ENCODE measurements at places on chromosomes 3 and 15.
A peak's percentile ranks its signal among the peaks of the same experiment; 100 is the strongest.

DNA sequence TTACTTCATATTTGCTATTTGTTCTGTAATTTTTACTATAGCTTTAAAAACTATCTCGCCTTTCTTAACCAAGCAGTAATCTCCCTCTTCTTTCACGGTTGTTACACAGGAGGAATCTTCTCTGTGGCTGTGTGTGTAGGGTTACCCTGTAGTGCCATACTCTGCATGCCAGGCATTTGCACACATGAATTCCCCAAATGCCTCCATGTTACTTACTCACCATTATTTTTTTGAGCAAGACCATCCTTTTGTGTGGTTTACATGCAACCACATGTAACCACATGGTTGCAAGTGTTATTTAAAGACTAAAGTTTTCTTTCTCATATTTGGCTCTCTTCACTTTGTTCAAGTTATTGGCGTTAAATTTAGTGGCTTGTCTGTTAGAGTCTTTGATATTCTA, 45.5 kb downstream of the HPS3 start:
- DNase-seq, result no peak

GRCh38 chr3:37852771-37853170, 8.9 kb upstream of the CTDSPL start:
- DNase-seq, result no peak

GRCh38 chr15:39354189-39354588, 226.7 kb upstream of the THBS1 start:
- DNase-seq, result no peak

DNA sequence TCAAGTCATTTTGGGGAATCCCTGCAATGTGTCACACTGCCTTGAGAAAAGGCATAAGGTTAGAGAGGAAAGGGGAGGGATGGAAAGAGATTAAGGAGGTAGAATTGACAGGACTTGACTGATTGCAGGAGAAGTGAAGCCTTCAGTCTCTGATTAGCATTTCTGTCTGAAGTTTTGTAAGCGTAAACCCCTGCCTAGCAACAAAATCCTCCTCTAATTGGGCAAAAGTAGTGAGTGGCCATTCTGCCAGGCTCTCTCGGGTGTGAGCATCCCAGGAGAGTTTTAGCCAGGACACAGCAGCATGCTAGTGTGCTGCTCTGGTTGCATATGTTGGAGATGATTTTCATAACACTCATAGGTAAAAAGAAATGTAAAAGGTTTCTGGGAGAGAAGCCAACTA, 117.0 kb upstream of the MRPL3 start:
- DNase-seq, result no peak

GRCh38 chr15:69535101-69535638, 82.6 kb downstream of the RPLP1 start:
- no peak for DNase-seq

DNA sequence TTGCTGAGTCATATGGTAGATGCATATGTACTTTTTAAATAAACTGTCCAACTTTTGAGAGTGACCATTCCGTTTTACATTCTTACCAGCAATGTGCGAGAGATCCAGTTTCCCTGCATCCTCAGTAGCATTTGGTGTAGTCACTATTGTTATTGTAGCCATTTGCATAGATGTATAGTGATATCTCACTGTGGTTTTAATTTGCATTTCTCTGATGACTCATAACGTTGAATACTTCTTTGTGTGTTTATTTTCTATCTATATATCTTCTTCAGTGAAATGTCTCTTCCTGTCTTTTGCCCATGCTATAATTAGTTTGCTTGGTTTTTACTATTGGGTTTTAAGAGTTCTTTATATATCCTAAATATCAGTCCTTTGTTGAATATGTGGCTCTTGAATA, 255.7 kb upstream of the GRM7 start:
- DNase-seq, result no peak

- DNase-seq, result peak; percentile 41
Measured at GRCh38 chr15:40925863-40926658, 3.1 kb upstream of the DLL4 start.

DNA sequence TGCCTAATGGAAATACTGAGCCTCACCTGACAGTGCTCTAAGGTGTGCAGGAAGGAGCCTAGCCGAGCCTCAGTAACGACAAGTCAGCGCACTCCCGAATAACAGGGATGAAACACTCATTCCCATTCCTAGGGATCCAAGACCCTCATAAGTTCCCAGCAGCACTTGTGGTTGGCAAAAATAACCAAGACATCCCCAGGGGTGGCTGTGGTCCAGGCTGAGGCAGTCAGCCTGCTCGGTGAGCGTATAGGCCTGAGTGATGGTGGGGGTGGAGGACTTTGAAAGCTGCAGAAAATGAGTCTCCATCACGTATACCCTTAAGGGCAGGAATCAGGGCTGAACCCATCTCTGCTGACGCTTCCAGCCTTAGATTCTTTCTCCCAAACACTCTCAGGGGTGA, 120.1 kb downstream of the SMAD6 start:
- DNase-seq, result no peak

GRCh38 chr3:55480911-55481743, 6.0 kb downstream of the WNT5A start:
- peak; percentile 32 for DNase-seq

DNA sequence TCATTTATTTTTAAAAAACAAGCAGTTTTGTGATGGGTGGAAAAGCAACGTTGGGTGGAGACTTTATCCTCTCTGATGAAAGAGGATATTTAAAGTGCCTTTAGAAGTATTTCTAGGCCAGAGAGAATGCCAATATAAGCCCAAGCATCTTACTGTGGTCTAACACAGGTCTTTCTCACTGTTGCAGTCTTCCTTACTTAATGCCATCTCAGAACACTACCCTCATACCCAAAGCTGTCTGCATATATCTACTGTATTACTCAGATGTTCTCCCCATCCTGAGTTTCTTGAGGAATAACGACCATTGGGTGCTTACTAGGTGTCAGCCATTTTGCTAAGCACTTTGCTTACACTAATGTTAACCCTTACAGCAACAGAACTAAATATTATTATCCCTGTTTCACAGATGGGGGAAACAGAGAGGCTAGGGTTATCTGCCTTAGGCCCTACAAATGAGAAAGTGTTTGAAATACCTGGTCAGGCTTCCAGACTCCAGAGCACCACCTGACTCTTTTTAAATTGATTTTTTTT, 29.8 kb upstream of the EBLN2 start:
- no peak for DNase-seq

GRCh38 chr3:64129581-64129980, 95.7 kb downstream of the PRICKLE2 start:
- DNase-seq, result no peak

DNA sequence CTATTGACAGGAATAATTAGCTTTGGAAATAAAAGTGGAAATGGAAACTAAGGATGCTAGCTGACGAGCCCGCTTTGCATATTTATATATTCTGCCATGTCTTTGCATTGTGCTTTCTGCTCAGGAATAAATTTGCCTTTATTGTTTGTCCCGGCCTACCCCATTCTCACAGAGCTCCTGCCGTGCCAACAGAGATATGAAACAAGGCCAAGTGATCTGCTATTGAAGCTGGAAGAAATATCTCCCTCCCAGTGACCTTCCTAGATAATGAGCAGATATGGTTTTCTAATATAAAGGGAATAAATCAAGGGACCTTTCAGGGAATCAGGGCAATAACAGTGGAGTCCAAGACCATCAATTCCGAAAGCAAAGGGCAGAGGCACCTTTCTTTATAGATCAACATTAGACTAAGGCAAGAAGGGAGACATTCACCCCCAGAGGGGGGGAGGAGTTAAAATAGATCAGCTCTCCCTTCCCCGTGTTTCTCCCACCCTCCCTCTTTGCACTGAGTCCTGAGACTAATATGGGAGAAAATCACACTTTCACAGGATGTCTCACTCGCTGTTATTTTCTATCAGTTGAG, 664.6 kb downstream of the AGBL1 start:
- DNase-seq, result no peak

GRCh38 chr3:72012363-72012762, 227.4 kb upstream of the PROK2 start:
- no peak for DNase-seq

DNA sequence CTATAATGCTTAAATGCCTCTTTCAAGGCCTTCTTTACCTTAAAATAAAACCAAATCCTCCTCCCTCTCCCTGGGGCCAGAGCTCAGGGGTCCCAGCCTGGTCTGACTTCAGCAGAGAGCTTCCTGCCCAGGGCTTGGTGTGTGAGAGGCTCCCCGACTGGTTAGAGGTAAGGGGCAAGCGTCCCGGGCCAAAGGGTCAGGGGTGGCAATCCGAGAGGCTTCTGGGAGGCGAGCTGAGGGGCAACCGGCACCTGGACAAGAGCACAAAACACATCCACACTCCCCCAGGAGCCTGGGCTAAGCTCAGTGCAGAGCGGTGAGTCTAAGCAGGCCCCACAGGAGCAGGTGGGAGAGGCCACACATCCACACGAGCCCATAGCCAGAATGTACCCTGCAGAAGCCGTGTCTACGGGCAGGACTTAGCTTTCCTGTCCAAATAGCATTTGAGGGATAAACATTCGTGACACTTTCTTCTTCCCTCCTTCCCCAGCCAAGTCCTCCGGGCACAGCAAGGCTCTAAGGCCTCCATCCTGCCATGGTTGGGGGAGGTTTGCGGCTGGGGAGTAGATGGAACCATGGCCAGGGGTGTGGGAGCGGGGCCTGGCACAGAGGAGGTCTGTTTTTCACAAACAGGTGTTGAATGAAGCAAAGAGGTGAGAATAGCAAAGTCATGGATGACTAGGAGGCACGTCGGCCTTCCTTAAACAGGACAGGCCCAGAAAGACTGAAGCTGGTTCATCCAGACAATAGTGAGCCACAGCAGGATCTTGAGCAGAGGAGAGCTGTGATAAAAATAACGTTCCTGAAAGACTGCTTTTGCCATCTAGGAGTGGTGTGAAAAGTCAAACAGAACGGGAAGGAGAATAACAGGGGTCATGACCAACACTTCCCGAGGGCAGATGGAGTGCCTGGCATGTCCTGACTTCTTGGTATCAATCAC, 98.7 kb upstream of the IQSEC1 start:
- no peak for DNase-seq

DNA sequence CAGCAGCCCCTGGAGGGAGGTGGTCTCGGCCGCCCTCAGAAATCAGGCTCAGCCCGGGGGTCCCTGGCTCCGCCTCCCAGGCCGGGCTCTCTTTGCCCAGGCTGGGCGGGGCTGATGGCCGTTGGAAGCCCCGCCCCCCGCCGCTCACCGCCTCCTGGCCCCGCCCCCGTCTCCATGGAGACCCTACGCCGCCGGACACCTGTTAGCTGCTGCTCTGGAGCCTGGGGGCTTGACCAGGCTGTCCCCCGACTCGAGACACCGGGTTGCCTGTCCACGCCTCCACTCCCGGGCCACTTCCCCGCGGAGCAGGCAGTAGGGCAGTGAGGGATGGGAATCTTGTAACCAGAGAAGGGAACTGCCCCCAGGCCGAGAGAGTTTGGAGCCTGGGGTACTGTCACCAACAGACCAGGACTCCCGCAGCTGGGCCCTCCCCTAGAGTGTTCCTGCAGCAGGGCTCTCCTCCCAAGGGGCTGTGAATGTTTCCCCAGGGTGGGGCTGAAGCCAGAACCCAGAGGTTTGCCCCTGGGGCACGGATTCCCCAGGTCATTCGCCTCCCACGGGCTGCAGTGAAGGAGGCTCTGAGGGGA, 27.8 kb upstream of the RPL32 start:
- no peak for DNase-seq

- peak; percentile 89 for DNase-seq
Measured at GRCh38 chr3:72288955-72289691, 504.2 kb upstream of the PROK2 start.

Data from anterior cingulate cortex (tissue), 58 donors.